ENCODE measurements at places on chromosomes 3 and 15. TPM values are rescaled to one million over a fixed set of nuclear protein-coding genes. Genes with fewer than 3 reads are reported as not detected.

Gene TRIM42
- not detected for total RNA-seq

Gene KLHDC8B
- 46.2 TPM for total RNA-seq

Gene TERB2
- not detected for total RNA-seq

Gene CALML4
- 6.0 TPM for total RNA-seq

Gene NUSAP1
- 8.2 TPM for total RNA-seq

Gene RPL15
- total RNA-seq = 3,809 TPM

Gene CPNE9
- not detected for total RNA-seq

Gene RBP2
- total RNA-seq = 1.3 TPM

Gene SLC28A1
- not detected for total RNA-seq

Gene ST8SIA2
- 0.66 TPM for total RNA-seq

Gene SMCO1
- not detected for total RNA-seq

Gene SCAPER
- total RNA-seq = 28.5 TPM

Gene ARL6
- total RNA-seq = 9.5 TPM

Gene DUOX2
- 0.16 TPM for total RNA-seq

Gene SKOR1
- 1.8 TPM for total RNA-seq

Gene PLS1
- 15.7 TPM for total RNA-seq

Gene MESP1
- total RNA-seq = 6.2 TPM

DNA sequence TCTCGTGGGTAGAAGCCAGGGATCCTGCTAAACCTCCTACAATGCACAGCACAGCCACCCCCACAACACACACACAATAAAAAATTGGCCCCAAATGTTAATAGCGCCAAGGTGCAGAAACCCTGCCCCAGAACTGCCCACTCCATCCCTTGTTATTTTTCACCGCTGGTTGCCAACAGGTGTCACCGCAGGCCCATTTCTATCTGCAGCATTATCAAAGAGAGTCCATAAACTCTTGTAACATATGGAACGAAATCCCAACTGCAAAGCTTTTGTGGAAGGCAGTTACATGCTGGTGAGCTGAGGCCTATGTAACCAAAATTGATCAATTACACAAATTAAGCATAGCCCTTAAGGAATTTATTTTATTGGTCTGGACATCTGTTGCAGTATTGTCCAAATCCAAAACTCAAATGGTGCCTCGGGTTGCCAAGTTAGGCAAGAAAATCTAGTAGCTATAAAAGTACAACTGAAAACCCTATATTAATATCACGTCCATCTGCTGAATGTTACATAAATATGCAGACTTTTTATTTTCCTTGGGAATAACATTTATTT lies 66.2 kb downstream of the SAMMSON start:
- DNase-seq = no peak

- no peak for DNase-seq
Measured at GRCh38 chr3:134457376-134458074, 28.3 kb downstream of the ANAPC13 start.

- DNase-seq = no peak
Measured at GRCh38 chr3:53484984-53485383, 9.4 kb upstream of the CACNA1D start.

GRCh38 chr3:105967117-105967516 lies 98.3 kb upstream of the CBLB start:
- DNase-seq = no peak

GRCh38 chr15:64006642-64007041 lies 39.6 kb downstream of the DAPK2 start:
- no peak for DNase-seq

DNA sequence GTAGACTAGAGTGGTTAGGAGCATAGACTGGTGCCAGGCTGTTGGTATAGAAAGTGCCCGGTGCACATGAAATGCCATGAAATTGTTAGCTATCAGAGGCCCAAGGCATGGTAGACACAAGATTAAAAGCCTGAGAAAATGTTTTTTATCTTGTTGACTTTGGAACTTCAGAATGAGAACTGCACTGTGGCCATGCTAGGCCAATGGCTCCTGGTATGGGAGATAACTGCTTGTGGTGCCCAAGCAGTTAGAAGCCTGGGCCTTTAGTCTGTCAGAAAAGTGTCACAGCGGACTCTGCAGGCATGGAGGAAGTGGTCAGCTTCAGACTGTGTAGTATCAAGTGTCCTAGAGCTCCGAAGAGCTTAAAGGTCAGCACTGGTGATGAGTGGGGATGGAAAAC lies 11.9 kb downstream of the FYCO1 start:
- DNase-seq = no peak

DNA sequence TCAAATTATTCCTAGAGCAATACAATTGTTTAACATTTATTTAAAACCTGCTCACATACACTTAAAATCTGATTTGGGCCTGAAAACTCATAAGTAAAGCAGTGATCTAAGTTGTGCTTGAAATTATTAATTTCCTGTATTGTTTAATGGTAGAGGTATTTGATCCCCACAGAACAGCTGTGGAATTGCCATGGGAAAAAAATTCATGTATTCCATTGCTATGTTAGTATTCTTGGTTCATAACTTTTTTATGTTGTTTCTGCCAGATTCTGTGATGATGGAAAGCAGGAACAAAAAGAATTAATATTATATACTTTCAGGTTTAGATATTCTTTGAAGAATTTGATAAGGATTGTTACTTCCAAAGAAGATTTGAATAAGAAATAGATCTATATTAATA lies 831.5 kb upstream of the NR2F2 start:
- DNase-seq = no peak

DNA sequence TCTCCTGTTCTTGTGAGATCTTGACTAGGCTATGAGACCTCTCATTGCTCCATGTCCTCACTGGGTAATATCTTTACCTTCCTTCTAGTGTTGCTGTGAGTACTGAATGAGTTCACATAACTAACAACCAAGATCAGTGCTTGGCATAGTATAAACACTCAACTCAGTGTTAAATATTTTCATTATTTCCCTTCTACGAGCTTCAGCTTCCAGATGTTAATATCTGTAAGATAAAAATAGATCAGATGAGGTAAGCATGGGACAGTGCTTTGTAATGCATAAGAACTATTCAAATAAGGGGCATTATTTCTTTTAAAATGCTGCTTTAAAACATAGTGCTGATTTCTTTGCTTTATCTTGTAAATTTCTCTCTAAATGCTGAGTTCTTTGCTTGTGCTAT lies 130.8 kb downstream of the DIPK2A start:
- DNase-seq = no peak

- DNase-seq = no peak
Measured at GRCh38 chr15:65914386-65914785, 45.1 kb downstream of the RAB11A start.

- DNase-seq = no peak
Measured at GRCh38 chr3:179660872-179661271, 8.0 kb downstream of the USP13 start.

- no peak for DNase-seq
Measured at GRCh38 chr15:68698708-68699107, 119.9 kb downstream of the CORO2B start.

GRCh38 chr3:13419505-13420044 lies 547 bp downstream of the NUP210 start:
- DNase-seq = no peak

DNA sequence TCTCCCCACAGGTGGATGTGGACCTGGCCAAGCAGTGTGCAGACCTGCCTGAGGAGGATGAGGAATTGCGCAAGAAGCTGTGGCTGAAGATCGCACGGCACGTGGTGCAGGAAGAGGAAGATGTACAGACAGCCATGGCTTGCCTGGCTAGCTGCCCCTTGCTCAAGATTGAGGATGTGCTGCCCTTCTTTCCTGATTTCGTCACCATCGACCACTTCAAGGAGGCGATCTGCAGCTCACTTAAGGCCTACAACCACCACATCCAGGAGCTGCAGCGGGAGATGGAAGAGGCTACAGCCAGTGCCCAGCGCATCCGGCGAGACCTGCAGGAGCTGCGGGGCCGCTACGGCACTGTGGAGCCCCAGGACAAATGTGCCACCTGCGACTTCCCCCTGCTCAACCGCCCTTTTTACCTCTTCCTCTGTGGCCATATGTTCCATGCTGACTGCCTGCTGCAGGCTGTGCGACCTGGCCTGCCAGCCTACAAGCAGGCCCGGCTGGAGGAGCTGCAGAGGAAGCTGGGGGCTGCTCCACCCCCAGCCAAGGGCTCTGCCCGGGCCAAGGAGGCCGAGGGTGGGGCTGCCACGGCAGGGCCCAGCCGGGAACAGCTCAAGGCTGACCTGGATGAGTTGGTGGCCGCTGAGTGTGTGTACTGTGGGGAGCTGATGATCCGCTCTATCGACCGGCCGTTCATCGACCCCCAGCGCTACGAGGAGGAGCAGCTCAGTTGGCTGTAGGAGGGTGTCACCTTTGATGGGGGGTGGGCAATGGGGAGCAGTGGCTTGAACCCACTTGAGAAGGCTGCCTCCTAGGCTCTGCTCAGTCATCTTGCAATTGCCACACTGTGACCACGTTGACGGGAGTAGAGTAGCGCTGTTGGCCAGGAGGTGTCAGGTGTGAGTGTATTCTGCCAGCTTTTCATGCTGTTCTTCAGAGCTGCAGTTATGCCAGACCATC lies 8.6 kb downstream of the VPS18 start:
- peak; percentile 70 for DNase-seq

GRCh38 chr3:100912571-100912970 lies 80.7 kb downstream of the ABI3BP start:
- no peak for DNase-seq

DNA sequence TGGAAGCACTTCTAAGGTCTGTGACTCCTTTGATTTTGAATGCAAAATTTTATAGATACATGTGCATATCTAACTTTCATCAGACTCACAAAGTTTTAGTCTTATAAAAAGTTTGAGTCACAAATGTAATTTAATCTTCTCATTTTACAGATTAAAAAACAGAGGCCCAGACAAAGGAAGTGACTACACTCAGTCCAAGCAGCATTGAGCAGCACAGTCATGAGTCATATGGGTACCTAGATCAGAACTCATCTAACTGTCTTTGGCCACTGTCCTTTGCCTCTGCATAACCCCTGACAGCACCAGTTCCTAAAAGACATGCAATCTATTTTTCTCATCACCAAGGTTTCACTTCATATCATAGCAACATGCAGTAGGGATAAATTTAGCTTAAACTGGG lies 210.7 kb upstream of the KCNH8 start:
- no peak for DNase-seq

- no peak for DNase-seq
Measured at GRCh38 chr15:70269991-70270751, 172.5 kb upstream of the TLE3 start.

DNA sequence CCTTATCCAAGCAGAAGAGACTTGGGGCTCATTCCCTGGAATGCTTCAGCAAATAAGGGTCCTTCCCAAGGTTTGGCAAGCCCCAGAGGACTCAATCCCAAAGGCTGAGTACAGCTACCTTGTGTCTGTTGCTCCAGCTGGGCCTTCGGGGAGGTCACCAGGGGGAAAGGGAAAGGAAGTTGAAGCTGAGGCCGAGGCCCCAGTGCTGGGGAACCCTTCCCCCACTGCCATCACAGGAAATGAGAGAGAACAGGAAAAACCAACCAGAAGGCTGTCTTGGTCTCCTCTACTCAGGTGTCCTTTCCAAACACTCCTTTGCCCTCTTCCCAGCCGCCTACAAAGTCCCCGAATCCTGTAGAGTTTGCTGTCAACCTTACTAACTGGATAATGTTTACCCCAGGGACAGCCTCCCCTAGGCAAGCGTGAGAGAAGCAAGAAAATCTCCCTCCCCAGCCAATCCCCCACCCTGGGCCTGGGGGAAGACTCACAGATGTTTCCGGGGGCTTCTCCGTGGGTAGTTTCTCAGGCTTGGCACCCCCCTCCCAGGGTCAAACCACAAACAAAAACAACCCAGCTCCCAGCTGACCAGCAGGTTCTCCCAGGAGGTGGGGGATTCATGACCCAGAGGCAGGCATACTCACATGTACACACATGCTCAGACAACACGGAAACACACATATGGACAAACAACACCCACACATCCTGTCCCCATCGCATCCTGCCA lies 5.5 kb downstream of the CSRNP1 start:
- DNase-seq = peak; percentile 17

GRCh38 chr15:89963301-89964231 lies 37.6 kb upstream of the ZNF710 start:
- DNase-seq = no peak

- DNase-seq = no peak
Measured at GRCh38 chr3:98525494-98525893, 2.8 kb upstream of the CLDND1 start.

GRCh38 chr3:128983293-128984069 lies 10.4 kb downstream of the CFAP92 start:
- DNase-seq = no peak

GRCh38 chr3:195254454-195255175 lies 16.3 kb downstream of the XXYLT1 start:
- DNase-seq = no peak

GRCh38 chr3:97901313-97902248 lies 70.7 kb downstream of the RIOX2 start:
- DNase-seq = no peak

DNA sequence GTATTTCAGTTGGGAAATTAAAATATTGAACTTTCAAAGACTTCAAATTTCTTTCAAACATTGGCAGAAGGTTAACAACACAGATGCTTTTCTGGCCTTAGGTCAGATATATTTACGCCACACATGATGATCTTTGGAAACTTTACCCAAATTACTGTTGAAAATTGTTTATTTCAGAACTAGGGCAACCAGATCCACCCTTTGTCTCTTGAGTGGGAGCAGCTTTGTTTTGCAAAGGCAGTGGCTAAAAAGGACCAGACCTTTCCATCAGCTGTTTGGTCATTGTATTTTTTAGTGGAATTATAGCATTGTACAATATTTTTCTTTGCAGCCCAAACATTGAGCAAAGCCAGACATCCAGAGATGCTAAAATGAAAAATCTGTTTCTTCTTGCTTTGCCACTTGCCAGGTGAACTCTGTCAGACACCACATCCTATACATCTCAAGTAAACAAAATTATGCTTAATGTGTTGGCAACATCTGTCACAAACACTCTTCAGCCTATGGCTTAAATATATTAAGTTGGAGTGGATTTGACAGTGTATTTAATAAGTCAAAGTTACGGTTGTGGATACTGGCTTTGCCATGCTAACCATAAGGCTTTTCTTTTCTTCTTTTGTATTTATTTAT lies 651.9 kb downstream of the RBMS3 start:
- no peak for DNase-seq

- DNase-seq = no peak
Measured at GRCh38 chr15:63466378-63467192, 37.8 kb upstream of the USP3 start.

DNA sequence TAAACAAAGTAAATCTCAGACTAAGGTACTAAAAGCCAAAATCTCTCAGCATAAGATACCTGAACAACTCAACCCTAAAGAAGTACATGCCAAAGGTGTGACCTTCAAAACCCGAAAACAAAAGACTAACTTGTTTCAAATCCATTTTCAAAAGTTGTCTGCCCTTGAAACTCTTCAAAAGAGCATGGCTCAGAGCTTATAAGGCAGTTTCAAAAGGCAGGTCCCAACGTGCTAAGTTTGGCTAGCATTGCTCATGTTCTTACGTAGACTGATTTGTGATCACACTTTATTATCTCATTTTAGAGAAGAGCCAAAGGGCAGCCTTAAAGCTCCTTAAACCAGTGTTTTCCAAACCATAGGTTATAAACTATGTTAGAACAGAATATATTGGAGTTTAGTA lies 112.2 kb downstream of the FEZF2 start:
- no peak for DNase-seq
